Lower lobe of right lung (tissue), 2 donors: ENCODE measurements at places on chromosomes 13 and 19. TPM values are rescaled to one million over a fixed set of nuclear protein-coding genes. Genes with fewer than 3 reads are reported as not detected.
A peak's percentile ranks its signal among the peaks of the same experiment; 100 is the strongest.

DNA sequence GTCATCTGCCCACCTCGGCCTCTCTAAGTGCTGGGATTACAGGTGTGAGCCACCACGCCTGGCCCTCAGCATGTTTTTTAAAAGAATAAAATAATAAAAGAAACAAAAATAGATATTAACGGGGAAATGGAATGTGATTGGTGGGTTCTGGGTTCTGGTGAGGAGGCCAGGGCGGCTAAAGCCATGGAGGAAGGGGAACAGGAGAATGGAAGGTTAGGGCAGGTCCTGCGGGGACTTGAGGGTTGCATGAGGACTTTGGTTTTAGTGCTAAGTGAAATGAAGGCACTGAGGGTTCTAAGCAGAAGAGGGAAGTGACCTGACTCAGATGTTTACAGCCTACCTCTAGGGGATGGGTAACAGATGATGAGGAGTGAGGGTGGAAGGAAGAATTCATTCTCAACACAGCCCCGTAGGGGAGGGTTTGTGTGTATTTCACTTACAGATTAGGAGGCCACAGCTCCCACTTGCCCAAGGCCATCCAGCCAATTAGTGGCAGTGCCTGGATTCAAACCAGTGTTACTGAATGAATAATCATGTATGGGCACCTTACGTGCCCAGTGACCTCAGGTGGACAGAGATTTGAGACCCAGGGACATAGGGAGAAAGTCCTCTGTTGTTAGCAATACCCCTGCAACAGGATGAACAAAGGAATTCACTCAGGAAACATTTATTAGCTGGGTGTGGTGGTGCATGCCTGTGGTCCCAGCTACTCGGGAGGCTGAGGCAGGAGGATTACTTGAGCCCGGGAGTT lies 6.7 kb upstream of the MRPL4 start:
- H3K4me1 ChIP-seq, result no peaks in the 10 kb centered on the region
- no peak overlapping the region for H3K27ac ChIP-seq
- no peak overlapping the region for H3K4me3 ChIP-seq
- no peaks in the 10 kb centered on the region for H3K36me3 ChIP-seq
- H3K27me3 ChIP-seq, result no peaks in the 10 kb centered on the region

DNA sequence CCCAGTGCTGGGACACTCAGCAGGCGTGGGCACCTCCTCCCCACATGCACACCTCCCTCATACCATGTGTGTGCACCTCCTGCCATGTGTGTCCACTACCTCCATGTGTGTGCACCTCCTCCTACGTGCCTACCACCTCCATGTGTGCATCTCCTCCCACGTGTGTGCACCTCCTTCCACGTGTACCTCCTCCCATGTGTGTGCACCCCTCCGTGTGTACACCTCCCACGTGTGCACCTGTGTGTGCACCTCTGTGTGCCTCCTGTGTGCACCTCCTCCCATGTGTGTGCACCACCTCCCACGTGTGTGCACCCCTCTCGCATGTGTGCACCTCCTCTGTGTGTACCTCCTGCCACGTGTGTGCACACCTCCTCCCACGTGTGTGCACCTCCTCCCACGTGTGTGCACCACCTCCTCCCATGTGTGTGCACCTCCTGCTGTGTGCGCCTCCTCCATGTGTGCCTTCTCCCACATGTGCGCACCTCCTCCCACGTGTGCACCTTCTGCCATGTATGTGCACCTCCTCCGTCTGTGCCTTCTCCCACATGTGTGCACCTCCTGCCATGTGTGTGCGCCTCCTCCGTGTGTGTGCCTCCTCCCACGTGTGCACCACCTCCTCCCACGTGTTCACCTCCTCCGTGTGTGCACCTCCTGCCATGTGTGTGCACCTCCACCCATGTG lies 6.1 kb upstream of the C13orf46 start:
- H3K27ac ChIP-seq, result no peak overlapping the region
- peaks cover 57% of the 10 kb centered on the region for H3K36me3 ChIP-seq
- no peak overlapping the region for H3K4me3 ChIP-seq
- H3K27me3 ChIP-seq, result no peaks in the 10 kb centered on the region
- H3K4me1 ChIP-seq, result peaks cover 10% of the 10 kb centered on the region
- peak; percentile 35 for DNase-seq

GRCh38 chr13:78976696-78977095 lies 317.7 kb upstream of the OBI1 start:
- no peak overlapping the region for H3K27ac ChIP-seq
- H3K4me3 ChIP-seq, result no peak overlapping the region
- H3K27me3 ChIP-seq, result no peaks in the 10 kb centered on the region
- no peak for DNase-seq
- no peaks in the 10 kb centered on the region for H3K4me1 ChIP-seq

The DCT gene
- 0.18 TPM for total RNA-seq

GRCh38 chr13:41766439-41766838 lies 194.5 kb downstream of the VWA8 start:
- no peaks in the 10 kb centered on the region for H3K36me3 ChIP-seq
- no peak overlapping the region for H3K4me3 ChIP-seq
- H3K4me1 ChIP-seq, result no peaks in the 10 kb centered on the region
- H3K27ac ChIP-seq, result no peak overlapping the region
- no peak for DNase-seq

DNA sequence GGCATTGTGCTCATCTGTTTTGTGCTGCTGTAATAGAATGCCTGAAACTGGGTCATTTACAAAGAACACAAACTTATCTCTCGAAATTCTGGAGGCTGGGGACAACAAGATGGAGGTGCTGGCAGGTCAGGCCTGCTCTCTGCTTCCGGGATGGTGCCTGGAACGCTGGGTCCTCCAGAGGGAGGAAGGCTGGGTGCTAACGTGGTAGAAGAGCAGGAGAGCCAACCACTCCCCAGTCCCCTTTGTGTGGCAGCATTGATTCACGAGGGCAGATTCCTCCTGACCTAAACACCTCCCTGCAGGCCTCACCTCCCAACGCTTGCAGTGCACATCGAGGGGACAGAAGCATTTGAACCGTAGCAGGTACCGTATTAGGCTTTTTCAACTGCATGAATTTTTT lies 34.1 kb upstream of the TFDP1 start:
- no peak overlapping the region for H3K27ac ChIP-seq
- H3K4me1 ChIP-seq, result no peaks in the 10 kb centered on the region
- no peak overlapping the region for H3K4me3 ChIP-seq
- H3K36me3 ChIP-seq, result peaks cover 64% of the 10 kb centered on the region
- H3K27me3 ChIP-seq, result no peaks in the 10 kb centered on the region
- DNase-seq, result peak; percentile 19

The FFAR3 gene
- total RNA-seq, result not detected

The MCOLN1 gene
- total RNA-seq, result 79.0 TPM

DNA sequence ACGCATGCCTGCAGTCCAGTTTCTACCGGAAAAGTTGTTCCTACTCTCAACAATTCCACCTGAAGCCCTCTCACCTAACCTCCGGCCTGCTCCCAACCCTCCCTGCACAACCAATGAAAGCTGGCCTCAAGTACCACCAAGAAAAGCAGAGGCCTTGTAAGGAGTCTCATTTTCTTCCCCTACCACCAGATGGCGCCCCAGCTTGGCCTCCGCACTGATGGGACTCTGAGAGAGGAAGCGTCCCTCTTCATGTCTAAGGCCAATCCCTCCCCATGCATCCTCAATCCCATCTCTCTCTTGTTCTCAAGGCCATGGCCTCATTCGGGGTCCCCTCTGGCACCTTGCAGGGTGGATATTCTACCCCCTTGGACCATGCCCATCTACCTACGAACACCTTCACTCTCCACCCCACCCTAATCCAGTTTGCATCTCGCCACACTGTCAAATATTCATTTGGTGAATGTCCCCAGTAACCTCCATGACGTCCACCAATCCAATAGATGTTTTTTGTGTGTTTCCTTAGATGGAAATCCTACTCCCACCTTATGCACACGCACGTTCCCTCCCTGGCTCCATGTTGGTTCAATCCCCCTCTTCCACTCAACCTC lies 412.8 kb downstream of the ZNF536 start:
- H3K27me3 ChIP-seq, result peaks cover 6% of the 10 kb centered on the region
- no peaks in the 10 kb centered on the region for H3K4me1 ChIP-seq
- H3K36me3 ChIP-seq, result no peaks in the 10 kb centered on the region
- no peak overlapping the region for H3K27ac ChIP-seq
- peak; percentile 73 for DNase-seq

DNA sequence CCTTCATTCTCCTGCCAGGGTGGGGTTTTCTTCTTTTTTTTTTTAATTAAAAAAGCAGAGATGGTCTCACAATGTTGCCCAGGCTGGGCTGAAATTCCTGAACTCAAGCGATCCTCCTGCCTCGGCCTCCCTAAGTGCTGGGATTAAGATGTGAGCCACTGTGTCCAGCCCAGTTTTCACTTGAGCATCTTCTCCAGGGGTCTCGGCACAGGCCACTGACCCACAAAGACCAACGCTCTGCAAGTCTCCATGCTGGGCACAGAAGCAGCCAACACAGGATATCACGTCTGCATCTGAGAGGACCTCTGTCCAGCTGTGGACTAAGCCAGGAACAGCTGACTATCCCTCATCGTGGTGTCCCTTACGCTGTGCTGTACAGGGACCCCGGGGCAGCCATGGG lies 9.5 kb upstream of the TMEM86B start:
- no peaks in the 10 kb centered on the region for H3K27me3 ChIP-seq
- no peak for DNase-seq
- no peak overlapping the region for H3K4me3 ChIP-seq
